ENCODE measurements at places on chromosomes 5 and 9.

GRCh38 chr9:2015581-2016407, 647 bp downstream of the SMARCA2 start:
- no peak for DNase-seq

DNA sequence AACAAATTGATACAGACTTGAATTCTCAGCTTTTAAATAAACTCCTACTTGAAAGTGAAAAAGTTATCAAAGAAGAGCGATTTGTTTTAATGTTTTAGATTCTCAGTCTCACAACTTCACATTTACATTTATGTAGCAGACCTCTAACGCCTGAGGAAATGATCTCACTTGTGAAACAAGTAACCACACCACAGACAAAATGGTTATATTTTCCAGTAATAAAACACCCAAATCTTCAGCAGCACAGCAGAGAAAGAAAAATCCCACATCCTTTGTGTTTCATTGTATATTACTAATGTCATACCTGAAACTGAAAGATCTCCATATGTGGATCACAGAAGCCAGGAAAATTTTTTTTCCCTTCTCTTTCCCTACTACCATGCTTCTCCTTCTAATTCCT, 29.8 kb upstream of the GZMA start:
- DNase-seq, result no peak

DNA sequence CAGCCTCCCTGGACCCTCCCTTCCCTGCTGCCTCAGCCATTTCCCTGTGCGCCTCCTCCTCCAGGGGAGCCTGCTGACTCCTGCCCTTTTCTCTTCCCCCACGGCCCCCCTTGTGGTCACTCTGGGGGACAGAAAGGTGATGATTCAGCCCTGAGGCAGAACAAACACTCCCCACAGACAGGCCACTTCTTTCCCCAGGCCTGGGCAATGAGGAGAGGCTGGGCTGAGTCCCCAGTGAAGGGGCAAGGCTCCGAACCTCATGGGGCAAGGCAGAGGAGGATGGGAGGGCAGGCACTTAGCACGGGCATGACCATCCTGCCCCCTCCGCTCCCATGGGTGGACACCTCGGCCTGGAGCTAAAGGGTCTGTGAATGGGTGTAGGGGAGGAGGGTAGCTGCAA, 21.0 kb downstream of the CSF1R start:
- DNase-seq, result peak; percentile 23

DNA sequence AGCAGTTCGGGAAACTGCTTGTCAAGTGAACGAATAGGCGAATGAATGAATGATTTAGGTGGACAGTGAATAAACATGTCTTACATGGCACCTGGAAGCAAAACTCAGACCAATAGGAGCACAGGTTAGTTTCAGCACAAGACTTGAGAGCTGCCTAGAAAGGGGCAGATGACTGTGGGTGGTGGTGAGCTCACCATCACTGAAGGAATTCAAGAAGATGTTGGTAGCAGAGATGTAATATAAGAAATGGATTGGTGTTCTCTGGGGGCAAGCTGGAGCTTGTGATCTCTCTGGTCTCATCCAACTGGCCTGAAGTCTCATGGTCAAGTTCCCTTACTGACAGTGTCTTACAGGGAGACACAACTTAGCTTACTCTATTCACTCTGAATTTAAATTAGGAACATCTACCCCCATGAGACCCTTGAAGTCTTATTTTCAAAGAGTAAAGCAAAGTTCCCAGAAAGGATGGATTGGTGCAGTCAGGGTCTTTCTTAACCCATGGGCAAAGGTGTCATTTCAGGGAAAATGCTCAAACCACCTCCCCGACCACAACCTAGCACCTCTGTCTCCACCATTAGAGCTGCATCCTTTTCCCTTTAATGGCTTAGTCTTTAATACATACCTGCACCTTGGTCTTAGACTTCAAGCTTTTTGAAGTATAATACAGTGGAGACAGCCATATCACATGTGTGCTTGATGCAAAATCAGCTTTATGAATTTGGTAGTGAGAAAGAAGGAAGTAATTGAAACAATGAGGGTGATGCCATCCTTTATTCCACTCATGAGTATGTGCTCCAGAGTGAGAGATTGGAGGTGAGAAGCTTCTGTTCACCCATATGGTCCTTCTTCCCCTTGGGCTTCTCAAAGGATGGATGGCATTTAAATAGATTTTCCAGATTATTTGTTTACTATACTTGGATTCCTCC, 5.1 kb downstream of the LCP2 start:
- DNase-seq, result no peak

DNA sequence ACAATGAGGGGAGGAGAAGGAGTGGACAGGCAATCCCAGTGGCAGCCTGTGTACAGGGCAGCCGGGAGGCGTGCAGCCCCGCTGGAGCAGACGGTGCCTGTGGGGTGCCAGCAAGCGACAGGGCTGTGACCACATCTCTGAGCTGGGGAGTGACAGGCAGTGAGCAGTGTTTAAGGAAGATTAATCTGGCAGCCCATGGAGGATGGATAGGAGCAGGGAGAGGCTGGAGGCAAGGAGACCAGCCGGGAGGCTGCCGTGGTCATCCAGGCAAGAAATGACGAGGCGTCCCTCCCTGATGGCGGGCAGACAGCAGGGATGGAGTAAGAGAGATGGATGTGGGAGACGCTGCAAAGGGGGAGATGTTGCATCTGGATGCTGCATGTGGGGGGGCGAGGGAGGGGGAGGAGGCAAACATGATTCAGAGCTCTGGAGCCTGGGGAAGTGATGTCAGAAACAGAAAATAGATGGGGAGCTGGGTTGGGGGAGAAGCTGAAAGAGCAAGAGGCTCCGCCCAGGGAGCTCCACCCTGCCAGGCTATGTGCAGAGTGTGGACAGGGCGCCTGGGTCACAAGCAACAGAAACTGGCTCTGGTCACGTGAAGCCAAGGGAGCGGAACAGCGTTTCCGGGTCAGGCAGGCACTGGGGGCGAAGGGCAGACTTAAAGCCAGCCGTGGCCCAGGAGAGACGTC, 12.6 kb downstream of the UNC5A start:
- DNase-seq, result no peak

GRCh38 chr9:35341585-35341984, 148.3 kb upstream of the RUSC2 start:
- no peak for DNase-seq

GRCh38 chr5:71974165-71974564, 133.1 kb upstream of the MAP1B start:
- no peak for DNase-seq

Data from inflammatory macrophage treated with lipopolysaccharide for 1 hour (primary cell).